ENCODE measurements at places on chromosomes 1 and 21.

DNA sequence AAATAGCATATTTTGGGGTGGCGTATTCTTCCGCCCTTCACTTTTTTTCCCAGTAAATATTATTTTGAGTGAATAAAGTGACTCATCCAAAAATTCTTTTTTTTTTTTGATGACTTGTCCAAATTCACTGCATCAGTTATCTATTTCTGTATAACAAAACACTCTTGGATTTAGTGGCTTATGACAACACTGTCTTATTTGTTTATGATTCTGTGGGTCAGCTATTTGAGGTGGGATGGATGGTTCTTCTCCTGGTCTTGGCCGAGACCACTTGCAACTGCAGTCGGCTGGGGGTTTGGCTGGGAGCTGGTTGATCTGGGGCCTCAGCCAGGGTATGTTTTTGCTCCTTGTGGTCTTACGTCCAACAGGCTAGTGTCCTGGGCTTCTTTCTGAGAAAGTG, 39.9 kb upstream of the SRSF10 start:
- DNase-seq, result no peak

DNA sequence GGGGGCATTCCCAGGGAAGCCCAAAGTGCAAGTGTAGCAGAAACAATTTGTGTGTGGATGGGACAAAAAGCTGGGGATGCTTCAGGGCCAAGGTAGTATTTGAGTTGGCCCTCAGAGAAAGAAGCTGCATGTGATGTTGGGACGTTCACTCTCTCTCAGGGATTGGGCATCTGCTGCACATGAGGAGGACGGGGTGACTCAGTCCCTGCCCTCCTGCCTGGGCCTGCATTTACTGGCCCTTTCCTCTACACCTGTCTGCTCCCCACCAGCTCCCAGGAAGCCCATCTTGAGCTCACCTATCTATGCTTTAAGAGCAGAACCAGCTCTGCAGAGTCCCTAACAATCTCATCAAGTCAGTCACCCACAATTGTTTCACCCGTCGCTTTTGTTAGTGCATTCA, 23.5 kb upstream of the MPZL1 start:
- no peak for DNase-seq

- no peak for DNase-seq
These were observed 64.8 kb downstream of the PIK3R3 start for GRCh38 chr1:46067652-46068051.

DNA sequence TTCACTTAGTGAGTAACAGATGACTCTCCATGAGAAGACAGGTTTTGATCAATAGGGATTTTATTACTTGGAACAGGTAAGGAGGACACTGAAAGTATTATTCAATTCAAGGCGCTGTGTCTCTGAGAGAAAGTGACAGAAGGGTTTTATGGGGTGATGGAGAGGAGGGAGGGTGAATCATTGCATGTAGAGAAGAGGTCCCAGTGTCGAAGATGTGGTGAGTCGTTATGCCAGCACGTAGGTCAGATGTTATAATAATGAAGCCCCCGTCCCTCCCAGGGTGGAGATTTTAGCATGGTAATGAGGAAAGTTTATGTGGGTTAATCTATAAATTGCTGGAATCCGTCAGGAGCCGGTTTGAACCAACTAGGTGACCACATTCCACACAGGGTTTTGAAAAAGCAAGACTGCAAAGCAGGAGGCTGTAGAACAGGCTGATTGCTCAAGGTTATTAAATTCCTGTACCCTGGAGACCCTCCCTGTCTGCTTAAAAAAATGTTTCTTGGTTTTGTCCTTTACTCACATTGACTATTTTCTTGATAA, 586.4 kb upstream of the TMPRSS15 start:
- DNase-seq, result no peak

All from NCI-H2081 (cell line).